ENCODE measurements at places on chromosomes 13 and 19. TPM values are rescaled to one million over a fixed set of nuclear protein-coding genes. Genes with fewer than 3 reads are reported as not detected.

SELENOW gene
- 209 TPM for total RNA-seq

DOCK9 gene
- 109 TPM for total RNA-seq

LCP1 gene
- total RNA-seq = 13.7 TPM

GRAMD1A gene
- total RNA-seq = 15.4 TPM

NRTN gene
- total RNA-seq = 0.21 TPM

USE1 gene
- total RNA-seq = 10.0 TPM
